ENCODE measurements at places on chromosomes 1 and 21.

DNA sequence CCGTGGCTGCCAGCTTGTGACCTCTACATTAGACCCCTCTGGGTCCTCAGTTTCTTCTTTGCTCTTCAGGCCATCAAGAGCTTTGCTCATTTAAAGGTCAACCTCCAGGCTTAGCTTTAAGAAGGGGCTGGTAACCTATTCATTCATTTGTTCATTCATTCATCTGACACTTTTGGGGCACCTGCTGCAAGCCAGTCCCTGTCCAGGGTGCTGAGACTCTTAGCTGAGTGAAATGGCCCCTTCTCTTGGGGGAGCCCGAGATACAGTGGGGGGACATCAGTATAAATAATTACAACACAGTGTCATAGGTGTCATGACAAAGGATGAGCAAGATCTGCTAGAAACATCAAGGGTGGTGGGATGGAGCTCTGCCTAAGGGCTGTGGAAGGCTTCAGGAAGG is 10.5 kb upstream of the TTC4 start:
- no peak for DNase-seq

DNA sequence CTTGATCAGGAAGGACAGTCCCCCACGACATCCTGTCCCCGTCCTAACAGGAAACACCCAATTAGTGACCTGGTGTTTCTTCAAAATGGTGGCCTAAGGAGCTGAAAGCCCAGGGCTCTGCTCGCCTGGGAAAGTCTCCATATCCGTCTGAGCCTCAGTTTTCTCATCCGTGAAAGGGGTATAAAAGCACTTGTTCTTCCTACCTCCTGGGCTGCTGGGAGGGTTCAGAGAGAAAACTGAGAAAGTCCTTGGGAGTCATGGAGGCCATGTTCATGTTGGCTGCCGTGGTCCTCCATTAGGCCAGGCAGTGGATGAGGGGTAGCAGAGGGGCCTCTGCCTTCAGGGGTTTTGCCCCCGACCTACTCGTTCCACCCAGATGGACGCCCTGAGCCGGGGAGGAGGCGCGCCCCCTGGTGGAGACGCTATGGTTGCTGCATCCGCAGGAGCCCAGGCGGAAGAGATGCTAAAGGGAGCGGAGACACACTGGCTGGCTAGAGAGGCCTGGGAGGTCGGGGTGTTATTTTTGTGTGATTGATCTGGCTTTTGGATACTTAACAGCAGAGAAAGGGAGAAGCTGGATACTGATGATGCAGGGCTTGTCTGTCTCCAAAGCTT is 113.5 kb downstream of the PRDM2 start:
- DNase-seq = no peak

- no peak for DNase-seq
Observed at GRCh38 chr1:89262643-89263042, 10.0 kb downstream of the GBP5 start.

DNA sequence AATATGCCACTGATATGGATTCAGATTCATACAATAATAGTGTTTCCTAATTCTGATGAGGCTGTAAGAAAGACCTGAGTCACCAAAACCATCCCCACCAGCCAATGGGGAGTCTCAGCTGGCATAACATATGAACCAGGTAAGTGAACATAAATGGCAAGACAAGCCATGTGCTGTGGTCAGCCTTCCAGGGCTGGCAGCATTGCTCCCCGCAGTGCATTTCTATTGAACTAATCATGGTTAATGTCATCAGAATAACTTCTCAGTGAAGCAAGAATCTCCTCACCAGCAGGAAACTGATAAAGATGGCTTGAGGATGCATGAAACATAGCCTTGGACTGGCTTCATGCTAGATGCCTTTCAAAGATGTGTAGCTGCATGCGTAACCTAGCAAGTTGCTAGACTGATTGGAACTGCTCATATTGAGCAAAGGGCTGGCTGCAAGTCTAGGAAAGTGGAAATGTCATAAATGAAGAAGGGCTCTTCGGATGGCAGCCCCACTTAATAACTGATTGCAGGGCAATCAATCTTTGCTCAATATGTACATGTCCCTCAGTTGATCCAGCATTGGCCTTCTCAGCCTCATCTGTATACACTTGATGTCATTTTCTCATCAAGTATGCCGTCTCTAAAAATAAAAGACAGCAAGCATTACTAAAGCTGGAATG is 88.0 kb downstream of the NTNG1 start:
- no peak for DNase-seq

- DNase-seq = peak; percentile 81
Observed at GRCh38 chr1:23528250-23528978, 2.6 kb downstream of the E2F2 start.

DNA sequence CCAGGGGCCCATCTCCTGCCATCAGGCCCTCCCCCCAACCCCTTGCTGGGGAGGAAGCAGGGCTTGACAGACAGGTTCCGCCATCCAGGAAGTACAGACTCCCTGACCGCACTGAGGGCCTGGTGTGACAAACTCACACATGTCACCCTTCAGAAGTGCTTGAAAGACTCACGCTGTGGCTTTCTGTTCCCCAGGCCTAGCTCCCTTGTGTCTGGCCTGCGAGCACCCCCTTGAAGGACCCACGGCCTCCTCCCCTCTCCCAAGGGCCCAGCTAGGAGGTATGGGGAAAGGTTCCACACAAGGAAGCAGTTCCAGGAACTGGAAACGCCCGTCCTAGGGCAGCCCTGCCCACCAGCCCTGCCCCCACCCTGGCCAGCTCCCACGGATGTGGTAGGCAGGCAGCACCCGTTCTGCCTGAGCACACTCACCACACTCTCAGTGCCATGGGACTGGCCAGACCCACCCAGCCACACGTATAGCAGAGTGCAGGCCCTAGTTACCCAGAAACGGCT is 26.7 kb downstream of the SLC2A1 start:
- DNase-seq = peak; percentile 95

- DNase-seq = no peak
Observed at GRCh38 chr1:228555074-228555994, 68.2 kb downstream of the RNF187 start.

GRCh38 chr1:58932859-58933598 is 149.2 kb upstream of the JUN start:
- peak; percentile 89 for DNase-seq

DNA sequence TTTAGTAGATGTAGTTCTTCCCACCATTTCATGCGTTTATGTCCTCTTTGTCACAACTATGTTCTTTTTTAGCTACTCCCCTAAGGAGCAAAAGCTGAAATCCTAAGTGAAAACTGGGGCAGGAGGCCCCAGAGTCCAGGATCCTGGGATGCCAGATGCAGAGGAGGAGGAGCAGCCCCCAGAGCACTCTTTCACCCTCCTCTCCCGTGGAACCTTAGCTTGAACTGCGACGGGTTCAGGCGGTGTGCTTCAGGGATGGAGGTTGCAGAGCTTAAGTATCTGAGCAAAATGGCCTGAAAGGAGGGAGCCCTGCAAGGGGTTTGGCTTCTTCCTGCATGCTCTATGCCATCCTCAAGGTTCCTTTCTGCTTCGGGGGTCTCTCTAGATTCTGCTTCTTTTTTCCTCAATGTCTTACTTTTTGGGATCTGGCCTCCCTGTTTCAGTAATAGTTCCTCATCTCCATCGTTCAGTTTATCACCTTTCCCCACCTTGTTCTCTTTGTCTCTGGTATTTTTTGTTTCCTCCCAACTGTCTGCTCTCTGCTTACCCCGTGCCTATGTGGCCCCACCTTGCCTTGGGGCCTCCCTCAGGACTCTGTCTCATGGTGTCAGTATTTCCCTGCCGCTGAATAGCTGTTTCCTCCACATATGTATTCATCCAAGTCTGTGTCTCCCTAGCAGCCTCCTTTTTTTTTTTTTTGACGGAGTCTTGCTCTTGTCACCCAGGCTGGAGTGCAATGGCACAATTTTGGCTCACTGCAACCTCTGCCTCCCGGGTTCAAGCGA is 2.7 kb upstream of the NHLH1 start:
- no peak for DNase-seq

DNA sequence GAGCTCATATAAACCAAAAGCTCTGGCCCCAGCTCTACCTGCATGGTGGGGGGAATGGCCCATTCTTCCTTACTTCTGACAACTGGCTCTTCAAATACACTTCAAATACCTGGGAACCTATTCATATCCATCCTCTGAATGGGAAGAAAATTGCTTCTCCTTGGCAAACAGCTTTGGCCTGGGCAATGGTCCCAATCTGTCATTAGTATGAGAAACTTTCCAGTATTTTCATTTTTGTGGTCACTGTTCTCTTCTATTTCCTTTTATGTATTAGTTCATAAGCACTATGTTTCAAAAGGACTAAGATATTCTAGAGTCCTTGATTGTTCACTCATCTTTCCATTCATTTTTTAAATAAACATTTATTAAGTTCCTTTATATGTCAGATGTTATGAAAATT is 5.2 kb upstream of the HSD3B2 start:
- no peak for DNase-seq

DNA sequence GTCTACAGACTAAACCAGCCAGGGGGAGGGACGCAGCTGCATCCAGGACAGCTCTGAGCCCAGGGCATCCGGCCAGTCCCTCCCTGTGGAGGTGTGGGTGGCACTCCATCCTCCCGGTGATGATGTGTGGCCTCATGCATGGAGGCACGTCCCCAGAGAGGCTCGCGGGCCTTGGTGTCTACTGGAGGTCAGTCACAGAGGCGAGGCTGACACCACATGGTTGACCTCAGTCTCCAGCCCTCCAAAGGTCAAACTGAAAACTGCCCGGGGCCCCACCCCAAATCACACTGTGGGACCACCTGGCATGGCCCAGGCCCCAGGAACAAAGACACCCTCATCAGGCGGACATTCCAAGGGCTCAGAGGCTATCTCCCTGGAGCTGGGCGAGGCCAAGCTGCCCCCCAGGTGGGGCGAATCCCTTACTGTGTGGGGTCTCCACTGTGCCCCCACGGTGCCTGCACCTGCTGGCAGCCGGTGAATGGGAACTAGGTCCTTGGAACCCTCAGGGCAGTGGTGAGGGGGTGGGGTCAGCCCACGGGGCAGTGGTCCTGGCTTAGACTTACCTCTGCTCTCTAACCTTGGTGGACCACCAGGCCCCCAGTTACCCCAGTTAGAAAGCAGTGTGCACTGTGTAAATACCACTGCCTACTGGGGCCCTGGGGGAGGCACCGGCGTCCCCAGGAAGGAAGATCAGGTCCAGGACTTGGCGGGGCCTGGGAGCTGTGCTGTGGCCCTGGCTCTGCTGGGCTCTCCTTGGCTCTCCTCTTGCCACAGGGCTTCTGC is 49.1 kb downstream of the TRPM2 start:
- DNase-seq = no peak

- no peak for DNase-seq
Observed at GRCh38 chr1:109978761-109979488, 5.6 kb upstream of the AHCYL1 start.

- no peak for DNase-seq
Observed at GRCh38 chr1:77468257-77468948, 186.6 kb downstream of the AK5 start.

GRCh38 chr1:235187316-235187715 is 26.3 kb upstream of the RBM34 start:
- DNase-seq = no peak

DNA sequence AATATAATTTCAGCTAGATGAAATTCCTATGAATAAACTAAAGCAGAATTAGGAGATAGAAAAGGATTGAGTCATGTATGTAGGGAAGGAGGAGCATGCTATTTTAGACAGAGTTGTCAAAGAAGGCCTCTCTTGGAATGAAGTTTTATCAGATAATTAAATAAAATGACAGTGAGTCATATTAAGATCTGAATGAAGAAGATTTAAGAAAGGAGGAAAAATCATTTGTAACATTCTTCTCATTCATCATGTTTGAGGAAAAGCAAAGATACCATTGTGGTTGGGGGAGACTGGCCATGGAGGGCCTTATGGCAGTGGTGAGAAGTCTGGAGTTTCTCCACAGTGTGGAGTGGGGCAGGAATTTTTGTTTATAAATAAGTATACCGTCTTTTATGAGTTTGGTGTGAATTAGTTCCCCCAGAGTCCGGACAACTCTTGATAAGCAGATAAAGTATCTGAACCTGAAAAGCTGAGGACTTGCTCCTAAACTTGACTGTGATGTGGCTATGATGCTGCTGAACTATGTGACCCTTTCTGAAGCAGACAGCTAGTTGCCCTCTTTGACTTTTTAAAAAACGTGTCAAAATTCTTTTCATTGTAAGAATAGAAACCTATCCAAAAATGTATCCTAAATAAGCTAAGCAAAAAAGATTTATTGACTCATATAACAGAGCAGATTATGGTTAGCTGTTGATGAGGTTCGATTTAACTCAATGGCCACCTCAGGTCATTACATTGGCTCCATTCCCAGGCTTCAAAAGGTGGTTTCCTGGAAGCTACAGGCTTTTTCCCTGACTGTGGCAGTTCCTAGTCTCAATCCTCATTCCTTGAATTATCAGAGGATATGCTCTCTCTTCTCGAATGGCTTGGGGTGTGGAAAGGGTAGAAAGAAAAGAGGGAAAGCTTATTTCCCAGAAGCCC is 90.8 kb downstream of the LHX9 start:
- no peak for DNase-seq

DNA sequence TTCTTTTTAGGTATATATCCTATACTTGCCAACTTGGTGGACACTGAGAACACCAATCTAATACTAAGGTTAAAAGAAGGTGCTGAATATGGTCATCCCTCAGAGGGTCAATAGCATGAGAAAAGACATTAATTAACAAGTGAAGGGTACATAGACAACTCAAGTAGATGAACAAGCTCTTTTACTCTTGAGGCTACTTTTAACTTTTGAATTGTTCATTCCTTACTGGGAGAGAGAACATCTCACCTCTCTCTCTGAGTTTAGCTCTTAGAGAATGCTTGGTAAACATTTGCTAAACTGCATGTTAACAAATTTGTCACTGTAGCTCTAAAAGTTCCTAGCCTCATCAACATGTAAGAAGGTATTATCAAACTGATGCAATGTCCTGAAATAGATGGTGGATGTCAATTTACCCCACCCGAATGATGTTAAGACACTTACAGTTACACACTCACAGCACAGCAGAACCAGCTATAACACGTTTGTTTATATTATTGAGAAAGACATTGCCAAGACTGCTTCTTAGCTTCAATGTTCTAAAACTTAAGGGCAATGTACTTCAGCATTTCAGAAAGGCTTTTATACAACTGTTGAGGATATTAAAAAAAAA is 35.9 kb downstream of the HEATR1 start:
- DNase-seq = no peak

DNA sequence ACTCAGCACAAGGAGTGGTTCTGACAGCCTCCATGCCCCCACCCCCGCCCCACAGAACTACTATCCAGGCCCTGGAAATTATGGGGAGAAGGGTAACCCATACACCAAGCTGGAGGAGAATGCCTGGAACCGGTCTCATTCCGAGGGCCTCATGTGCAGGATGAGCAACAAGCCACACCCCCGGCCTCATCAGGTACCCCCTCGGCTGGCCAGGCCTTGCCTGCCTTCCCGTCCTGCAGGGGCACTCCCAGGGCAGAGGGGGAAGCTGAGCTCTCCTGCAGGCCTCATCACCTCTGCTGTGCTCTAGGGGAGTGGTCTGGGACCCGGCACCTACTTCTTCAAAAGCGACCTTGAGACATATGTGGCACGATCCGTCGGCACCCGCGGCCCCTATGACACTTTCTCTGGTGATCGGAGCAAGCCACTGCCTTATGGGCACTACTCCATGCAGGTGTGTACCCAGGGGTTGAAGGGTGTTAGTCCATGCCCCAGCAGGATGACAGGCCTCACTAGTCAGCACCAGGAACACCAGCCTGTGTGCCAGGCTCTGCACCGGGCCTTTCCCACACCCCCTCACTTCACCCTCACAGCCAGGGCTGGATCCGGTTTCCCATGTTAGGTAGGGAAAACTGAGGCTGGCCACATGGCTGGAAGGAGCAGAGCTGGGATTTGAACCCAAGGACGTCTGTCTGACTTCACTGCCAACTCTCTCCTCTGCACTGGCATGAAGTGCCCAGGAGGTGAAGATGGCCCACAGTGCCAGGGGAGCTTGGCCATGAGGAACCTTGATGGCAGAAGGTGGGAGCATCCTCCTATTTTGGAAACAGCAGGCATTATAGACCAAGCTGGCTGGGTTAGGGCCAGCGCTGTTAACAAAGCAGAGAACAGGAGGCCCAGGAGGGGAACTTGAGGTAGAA is 10.9 kb upstream of the TTC22 start:
- no peak for DNase-seq

Measured in NCI-H510A (cell line).